Upper lobe of left lung (tissue), 6 donors: ENCODE measurements at places on chromosomes 13 and 19. TPM values are rescaled to one million over a fixed set of nuclear protein-coding genes. Genes with fewer than 3 reads are reported as not detected.

GRCh38 chr13:33875618-33876401, 57.9 kb downstream of the RFC3 start:
- H3K27ac ChIP-seq, result no peak overlapping the region
- no peak overlapping the region for H3K4me3 ChIP-seq
- no peaks in the 10 kb centered on the region for H3K36me3 ChIP-seq
- no peak for DNase-seq

- no peak overlapping the region for H3K27ac ChIP-seq
- peaks cover 13% of the 10 kb centered on the region for H3K36me3 ChIP-seq
- no peaks in the 10 kb centered on the region for H3K27me3 ChIP-seq
- no peak overlapping the region for H3K4me3 ChIP-seq
- DNase-seq, result no peak
- peaks cover 30% of the 10 kb centered on the region for H3K4me1 ChIP-seq
Measured at GRCh38 chr19:13138916-13139198, 11.3 kb downstream of the STX10 start.

GRCh38 chr19:42409477-42409876, 17.7 kb downstream of the LIPE start:
- DNase-seq, result no peak
- no peaks in the 10 kb centered on the region for H3K36me3 ChIP-seq
- no peak overlapping the region for H3K27ac ChIP-seq
- H3K4me1 ChIP-seq, result no peaks in the 10 kb centered on the region
- H3K27me3 ChIP-seq, result no peaks in the 10 kb centered on the region

The DIAPH3 gene
- 5.4 TPM for total RNA-seq

GRCh38 chr19:55156202-55157063, 1.1 kb downstream of the TNNI3 start:
- H3K4me1 ChIP-seq, result peaks cover 4% of the 10 kb centered on the region
- H3K36me3 ChIP-seq, result no peaks in the 10 kb centered on the region
- H3K27ac ChIP-seq, result no peak overlapping the region
- peak; percentile 89 for DNase-seq
- H3K27me3 ChIP-seq, result peaks cover 3% of the 10 kb centered on the region
- H3K4me3 ChIP-seq, result no peak overlapping the region

The GRWD1 gene
- 44.1 TPM for total RNA-seq

The SHISA7 gene
- total RNA-seq, result not detected

The LAIR2 gene
- not detected for total RNA-seq
